ENCODE measurements at places on chromosomes 2 and 18.

DNA sequence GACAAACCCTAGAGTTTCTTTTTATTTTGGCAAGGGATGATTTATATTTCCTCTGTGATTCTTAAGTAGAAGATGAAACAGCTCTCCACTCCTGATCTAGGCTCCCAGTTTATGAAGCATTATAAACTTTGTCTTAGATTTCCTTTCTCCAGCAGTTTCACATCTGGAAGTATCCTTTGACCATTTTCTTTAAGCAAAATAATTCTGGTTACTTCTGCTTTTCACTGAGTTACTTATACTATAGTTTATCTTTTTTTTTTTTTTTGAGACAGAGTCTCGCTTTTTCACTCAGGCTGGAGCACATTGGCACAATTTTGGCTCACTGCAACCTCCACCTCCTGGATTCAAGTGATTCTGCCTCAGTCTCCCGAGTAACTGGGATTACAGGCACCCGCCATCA is 45.5 kb downstream of the KCMF1 start:
- no peak for DNase-seq

DNA sequence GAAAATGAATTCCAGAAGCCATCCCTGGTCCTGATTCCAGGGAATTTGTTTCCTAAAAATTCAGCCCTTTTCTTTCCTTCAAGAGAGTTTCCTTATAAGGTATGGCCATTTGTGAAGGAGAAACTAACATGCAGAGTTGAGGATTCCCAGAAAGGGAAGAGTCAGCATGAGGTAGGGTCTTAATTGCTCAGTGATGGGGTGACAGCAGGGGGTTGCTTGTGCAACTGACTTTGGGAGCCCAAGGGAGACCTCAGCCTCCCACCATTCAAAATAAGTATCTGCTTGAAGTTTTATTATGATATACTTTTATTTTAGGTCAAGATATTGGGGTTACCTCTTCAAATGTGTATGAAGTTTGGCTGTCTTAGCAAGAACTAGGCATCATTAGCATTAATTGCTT is 74.9 kb upstream of the CELF4 start:
- no peak for DNase-seq

DNA sequence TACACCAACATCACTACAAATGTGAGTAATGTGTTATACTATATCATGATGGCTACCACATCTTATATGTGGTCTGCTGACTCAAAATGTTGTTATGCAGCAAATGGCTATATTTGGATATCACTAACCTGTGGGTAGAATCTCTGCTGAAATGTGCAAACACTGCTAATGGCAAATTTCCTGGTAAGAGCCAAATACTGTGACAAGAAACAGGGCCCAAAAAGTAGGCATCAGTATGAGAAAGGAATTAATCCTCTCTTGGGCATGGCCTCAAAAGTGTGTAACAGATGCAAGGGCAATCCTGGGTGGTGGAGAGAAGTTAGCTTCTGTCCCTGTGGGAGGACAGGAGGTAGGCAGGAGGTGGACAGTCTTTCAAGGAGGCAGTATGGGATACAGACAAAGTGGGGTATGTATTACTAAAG is 13.3 kb downstream of the ATF2 start:
- peak; percentile 43 for DNase-seq

- DNase-seq, result no peak
These were observed 484.5 kb upstream of the ZNF804A start for GRCh38 chr2:184113696-184114403.

DNA sequence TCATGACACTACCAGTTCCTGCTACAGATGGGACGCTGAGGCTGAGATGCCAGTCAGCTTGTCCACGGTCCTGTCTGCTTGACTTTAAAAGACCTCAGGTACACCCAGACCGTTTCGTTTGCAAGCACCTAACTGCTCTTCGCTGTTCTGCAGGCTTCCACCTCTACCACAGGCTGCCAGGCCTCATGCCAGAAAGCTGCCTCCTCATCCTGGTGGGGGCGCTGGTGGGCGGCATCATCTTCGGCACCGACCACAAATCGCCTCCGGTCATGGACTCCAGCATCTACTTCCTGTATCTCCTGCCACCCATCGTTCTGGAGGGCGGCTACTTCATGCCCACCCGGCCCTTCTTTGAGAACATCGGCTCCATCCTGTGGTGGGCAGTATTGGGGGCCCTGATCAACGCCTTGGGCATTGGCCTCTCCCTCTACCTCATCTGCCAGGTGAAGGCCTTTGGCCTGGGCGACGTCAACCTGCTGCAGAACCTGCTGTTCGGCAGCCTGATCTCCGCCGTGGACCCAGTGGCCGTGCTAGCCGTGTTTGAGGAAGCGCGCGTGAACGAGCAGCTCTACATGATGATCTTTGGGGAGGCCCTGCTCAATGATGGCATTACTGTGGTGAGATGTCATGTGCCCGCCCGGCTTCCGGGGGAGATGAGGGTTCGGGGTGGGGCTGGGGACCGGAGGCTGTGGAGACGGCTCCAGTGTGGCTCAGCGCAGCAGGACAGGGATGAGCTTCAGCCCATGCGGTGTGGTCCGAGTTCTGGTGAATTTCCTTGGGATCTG is 5.9 kb downstream of the SLC9A4 start:
- DNase-seq, result no peak

DNA sequence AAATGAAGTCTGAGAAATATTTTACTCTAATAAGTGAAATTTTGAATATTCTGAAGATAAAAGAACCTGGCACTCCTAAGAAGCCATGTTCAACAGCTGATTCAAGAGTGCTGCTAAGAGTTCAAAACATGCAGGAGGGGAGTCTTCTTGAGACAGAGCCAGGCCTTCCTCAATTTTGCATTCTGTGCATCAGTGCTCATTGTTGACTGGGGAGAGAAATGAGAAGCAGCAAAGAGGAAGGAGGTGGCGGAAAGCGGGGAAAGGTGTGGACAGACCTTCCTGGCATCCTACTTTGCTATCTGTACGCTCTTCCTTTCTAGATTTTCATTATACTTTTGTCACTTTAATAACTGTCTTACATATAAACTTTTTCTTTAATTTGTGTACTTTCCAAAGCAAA is 29.7 kb upstream of the TXNDC2 start:
- no peak for DNase-seq

DNA sequence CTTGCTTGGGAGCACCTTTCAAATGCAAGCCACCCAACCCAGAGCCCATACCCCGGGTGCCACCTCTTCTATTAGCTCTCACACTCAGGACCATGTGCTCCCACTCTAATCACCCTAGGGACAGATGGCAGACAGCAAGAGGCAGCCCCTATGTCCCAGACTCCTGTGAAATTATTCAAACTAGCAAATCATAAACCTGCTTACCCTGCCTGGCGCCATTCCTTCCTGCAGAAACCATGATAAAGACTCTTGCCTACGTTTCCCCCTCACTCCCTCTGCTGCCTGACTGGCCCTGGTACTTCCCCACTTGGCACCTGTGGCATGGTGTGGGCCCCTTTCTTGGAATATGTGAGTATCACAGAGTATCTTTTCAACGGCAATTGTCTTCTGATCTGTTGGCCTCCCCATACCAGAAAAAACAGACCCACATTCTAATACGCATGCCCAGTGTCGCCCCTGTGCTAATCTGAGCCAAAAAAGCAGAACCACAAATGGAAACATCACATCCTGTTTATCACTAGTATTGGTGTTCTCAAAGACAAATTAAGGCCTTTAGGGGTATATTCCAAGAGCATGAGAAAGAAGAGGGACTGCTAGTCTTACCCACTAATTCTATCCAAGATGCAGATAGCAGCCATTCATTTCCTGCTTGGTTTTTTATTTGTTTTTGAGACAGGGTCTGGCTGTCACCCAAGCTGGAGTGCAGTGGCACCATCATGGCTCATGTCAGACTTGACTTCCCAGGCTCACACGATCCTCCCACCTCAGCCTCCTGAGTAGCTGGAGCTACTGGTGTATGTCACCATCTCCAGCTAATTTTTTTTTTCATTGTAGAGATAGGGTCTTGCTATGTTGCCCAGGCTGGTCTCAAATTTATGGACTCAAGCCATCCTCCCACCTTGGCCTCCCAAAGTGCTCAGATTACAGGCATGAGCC is 44.1 kb upstream of the TTC39C start:
- DNase-seq, result no peak

GRCh38 chr2:32498306-32498705 is 129.5 kb upstream of the TTC27 start:
- no peak for DNase-seq

- no peak for DNase-seq
These were observed 18.1 kb downstream of the LPIN2 start for GRCh38 chr18:2994603-2995432.

- no peak for DNase-seq
These were observed 39.8 kb upstream of the PCBP1 start for GRCh38 chr2:70047451-70047850.

DNA sequence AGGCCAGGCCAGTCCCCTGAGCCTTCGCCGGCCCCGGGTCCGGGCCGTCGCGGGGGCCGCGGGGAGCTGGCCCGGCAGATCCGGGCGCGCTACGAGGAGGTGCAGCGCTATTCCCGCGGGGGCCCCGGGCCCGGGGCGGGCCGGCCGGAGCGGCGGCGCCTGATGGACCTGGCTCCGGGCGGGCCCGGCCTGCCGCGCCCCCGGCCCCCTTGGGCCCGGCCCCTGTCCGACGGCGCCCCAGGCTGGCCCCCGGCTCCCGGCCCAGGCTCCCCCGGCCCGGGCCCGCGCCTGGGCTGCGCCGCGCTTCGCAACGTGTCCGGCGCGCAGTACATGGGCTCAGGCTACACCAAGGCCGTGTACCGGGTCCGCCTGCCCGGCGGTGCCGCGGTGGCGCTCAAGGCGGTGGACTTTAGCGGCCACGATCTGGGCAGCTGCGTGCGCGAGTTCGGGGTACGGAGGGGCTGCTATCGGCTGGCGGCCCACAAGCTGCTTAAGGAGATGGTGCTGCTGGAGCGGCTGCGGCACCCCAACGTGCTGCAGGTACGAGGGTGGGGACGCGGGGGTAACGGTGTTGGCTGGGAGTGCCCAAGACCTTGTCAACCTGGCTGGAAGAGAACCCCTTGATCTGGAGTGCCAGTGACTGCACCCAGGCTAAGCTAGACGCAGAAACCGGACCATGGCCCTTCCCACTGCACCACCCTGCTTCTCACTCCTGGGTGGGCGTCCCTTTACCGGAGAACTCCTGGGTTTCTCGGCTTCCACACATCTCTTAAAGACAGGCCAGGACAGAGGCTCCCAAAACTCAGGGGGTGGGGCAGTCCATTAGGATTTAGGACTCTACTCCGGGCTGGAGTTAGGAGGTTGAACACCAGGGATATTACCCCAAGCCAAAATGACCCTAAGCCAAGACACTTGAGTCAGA is 739 bp downstream of the PKDCC start:
- DNase-seq, result no peak

DNA sequence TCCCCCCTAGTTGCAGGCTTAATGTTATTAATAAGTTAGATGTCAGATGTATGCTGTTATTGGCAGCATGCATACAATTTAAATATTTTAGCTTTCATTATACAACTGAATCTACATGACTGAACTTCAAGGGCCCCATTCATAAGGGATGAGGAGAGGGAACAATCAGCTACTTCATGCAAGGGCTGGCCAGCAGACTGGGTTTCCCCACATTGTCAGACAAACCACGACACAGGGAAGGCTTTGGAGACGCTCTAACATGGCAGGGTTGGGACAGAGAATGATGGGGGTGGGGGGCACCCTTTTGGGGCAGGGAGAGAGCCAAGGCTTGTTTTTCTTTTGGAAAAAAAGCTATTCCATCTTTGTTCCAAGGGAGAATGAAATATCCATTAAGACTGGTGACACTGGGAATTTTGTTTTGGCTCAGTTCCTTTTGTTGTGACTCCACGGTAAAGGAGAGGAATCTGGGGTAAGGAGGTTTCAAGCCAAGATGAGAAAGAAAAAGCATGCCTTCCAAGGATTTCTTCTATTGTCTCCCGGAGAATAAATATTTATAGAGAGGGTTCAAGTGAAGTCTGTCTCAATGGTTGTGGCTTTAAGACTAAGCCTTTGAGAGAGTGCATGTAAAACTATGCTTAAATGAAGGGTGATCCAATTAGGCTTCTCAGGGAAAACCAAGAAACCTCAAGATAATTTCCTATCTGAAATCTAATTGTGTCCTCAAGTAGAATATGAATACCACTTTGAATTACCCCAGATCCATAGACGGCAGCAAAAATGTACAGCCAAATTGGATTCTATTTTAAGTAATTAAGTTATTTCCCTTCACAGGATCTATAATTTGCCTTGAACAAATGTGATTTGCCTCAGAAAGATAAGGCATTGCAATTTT is 5.4 kb downstream of the CXCR4 start:
- no peak for DNase-seq

DNA sequence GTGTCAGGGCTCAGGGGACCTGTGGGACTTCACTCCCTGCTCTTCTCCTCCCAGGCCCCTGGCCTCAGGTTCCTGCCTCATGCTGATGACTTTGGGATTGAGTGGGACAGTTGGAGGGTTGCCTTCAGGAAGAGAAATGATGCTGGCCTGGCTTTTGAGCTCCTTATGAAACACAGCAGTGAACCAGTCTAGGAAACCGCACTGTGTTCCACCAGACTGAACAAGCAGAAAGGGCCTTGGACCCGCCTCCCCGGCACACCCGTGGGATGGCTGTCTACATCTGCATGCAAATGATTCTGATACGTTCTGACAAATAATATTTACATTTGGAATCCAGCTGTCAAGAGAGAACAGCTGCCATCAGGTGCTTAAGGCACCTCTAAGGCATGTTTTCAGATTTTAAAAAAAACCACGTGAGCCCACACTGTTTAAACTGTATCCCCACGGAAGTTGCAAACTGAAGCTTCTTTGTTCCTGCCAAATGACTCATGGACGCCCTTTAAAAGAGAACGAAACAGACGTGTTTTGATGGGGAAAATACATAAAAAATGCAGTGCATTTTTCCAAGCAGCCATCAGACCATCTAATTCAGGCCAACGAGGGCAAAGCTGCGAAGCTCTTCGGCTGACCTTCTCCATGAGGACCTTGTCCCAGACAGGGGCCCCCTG is 27.6 kb upstream of the ASAP2 start:
- peak; percentile 59 for DNase-seq

DNA sequence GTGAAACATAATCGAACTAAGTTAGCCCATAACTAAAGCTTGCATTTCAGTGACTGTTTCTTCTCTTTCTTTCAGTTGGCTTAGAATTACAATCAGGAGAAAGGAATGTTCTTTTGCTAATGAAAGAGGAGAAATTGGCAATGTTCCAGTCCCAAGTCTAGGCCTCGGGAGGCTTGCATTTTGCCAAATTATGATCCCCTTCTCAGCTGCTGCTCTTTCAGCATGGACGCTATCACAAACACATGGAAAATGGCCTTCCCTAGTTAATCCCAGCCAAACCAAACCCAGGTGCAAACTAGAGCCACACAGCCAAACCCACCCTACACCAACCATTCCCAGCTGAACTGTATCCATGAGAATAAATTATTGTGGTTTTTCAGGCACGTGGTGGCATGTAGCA is 605.2 kb upstream of the LRRTM4 start:
- DNase-seq, result peak; percentile 4
